AG04449 (cell line): ENCODE measurements at places on chromosomes 16 and 17.

- DNase-seq: no peak
Measured at GRCh38 chr16:78443542-78444364, 344.3 kb downstream of the WWOX start.

DNA sequence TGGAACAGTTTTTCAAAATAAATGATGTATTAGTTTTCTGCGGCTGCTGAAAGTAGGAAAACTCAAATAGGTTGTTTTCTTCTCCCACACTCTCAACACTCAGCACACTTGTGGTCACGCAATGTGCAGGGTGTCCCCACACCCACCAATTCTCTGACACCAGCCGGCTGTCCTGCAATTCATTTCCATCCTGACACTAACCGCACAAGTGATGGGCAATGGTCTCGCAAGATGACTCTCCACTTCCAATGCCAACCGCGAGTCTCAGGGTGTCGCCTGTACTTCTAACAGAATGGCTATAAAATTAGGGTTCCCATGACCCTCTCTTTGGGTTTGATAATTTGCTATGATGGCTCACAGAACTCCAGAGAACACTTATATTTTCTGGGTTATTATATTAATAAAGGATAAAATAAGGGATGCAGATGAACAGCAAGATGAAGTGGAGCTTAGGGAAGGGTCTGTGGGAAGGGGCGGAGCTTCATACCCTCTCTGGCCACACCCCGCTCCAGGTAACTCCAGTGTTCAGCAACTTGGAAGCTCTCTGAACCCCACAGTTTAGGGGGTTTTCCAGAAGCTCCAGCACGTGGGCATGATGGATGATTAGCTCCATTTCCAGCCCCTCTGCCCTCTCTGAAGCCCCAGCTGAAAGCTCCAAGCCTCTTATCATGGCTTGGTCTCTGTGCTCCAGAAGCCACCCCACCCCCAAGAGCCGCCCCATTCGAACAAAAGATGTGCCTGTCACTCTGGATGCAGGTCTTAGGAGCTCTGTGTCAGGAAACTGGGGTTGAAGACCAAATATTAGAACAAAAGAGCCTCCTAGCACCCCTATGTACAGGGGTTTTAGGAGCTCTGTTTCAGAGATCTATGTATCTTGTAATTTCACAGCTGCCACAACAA lies 19.8 kb downstream of the TAF1C start:
- no peak for DNase-seq

GRCh38 chr17:28553000-28553505 lies 629 bp upstream of the UNC119 start:
- DNase-seq: no peak

- peak; percentile 80 for DNase-seq
Measured at GRCh38 chr17:72421128-72422092, 300.6 kb downstream of the SOX9 start.

DNA sequence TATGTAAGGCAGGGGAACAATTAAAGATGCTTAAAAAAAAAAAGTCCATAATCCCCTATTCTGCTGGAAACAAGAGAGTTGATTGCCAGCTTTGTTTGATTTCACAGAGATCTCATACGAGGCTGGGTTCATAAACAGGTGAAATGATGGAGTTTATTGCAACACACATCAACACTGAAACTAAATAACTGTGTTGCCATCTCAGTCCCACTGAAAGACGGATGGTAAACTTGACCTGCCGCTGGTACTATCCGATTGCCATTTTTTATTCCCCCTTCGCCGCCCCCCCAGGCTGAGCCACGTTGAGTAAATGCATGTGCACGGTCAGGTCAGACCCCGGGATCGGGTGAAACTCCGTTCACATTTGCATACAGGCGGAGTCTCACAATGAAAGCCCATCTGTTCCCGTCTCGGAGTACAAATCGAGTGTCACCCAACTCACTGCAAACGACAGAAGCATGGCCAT lies 119.2 kb downstream of the SKAP1 start:
- DNase-seq: no peak

DNA sequence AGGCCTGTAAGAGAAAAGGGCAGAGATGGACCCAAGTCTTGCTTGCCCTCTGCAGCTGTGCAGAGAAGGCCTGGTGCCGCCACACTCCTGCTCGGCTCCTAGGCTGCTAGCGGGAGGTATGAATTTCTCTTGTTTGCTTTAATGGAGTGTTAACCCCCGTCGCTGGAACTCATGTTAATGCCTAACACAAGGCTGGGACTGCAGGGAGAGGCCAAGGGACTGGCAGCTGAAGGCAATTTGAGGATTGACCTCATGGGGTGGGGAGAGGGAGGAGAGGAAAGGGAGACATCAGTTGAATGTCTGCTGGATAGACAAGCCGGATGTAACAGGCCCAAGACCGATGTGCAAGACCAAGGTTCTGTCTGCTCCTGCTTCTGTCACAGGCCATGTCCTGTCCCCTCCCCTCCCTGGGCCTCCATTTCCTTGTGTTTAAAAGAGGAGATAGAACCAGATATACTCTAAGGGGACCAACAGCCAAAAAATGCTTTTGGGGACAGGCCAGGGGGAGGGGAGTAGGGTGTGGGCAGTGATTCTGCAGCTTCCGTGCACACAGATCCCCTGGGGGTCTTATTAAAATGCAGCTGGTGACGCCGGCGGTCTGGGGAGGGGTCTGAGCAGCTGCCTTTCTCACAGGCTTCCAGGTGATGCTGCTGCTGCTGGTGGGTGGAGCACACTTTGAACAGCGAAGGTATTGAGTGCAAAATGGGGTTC lies 46.7 kb upstream of the TBX2 start:
- no peak for DNase-seq

DNA sequence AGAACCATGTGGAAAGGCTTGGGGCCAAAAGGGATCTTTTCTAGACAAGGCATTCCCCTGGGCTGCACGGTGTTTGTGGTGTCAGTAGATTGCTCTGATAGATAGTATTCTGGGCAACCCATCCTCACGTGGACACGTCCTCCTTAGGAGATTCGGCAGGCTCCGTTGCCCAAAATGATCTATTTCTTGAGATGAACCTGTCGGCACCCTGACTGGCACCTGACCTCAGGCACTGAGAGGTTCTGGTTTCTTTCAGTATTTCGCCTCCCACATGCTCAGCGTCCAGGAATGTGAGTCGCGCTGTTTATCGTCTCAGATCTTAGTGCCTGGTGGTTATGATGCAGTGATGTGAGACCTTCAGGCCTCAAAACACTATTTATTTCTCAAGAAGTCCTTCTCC lies 89.7 kb downstream of the MARCHF10 start:
- no peak for DNase-seq

- DNase-seq: no peak
Measured at GRCh38 chr17:56289321-56289720, 136.0 kb downstream of the ANKFN1 start.

DNA sequence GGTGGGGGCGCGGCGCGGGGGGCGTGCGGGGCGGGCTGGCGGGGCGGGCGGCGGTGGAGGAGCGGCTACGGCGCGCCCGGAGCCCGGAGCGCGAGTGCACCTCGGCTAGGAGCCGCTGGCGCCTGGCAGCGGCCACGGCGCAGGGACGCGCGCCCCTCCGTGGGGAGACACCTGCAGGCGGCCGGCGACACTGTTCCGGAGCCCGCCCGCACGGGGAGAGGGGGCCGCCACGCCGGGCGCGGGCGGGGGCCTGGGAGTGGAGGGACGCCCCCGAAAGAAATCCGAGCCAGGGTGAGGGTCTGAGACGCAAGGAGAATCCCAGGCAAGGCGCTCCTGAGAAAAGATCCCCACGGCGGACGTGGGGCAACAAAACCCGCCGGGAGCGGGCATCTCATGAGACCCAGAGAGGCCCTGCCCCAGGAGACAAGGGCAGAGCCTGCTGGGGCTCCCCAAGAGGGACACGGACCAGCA lies at the start of gene GSG1L:
Gene GSG1L, minus strand, starts transcription at position 124 of the 471 bp plus-strand sequence. CDS start 290 bp downstream, outside the sequence.
- DNase-seq: no peak

DNA sequence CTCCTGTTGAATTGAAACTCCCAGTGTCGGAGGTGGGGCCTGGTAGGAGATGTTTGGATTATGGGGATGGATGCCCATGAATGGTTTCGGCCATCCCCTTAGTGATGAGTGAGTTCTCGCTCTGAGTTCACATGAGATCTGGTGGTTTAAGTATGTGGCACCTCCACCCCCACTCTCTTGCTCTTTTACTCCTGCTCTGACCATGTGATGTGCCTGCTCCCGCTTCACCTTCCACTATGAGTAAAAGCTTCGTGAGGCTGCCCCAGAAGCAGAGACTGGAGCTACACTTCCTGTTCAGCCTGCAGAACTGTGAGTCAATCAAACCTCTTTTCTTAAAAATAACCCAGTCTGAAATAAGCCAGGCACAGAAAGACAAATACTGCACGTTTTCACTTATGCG lies 512.4 kb downstream of the HS3ST4 start:
- no peak for DNase-seq

DNA sequence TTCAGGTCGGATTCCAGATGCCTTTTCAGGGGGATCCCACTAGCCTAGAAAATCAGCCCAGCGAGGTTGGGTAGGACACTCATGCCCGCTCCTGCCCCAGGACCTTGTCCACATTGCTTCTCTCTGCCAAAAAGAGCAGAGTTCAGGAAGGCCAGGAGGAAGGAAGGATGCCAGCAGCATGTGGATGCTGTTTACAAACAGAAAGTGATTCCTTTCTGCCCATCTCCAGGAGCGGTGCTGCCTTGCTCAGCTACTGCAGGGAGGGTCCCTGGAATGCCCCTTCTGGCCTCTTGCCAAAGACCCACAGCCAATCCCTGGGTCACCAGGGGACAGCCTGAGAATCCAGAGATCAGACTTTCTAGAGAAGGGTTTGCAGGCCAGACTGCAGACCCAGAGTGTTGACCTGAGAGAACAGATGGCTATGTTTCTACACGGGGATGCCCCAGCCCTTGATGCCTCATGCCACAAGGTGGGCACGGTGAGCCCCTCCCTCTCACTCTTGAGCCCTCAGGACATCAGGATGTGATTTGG lies 32.3 kb upstream of the EMP2 start:
- no peak for DNase-seq

DNA sequence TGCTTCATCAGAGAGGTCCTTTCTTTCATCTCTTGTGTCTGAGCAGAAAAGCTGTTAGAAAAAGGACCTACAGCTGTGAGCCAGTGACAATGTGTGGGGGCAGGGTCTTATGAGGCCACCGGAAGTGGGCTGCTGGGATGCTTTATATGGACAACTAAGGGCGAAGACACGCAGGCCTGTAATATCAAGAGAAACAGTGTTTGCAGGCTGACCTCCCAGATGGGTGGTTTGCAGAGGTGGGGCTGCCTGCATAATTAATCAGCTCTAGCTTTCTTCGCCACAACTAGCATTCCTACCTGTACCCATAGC lies 30.4 kb upstream of the SALL1 start:
- no peak for DNase-seq

- no peak for DNase-seq
Measured at GRCh38 chr17:81994593-81995462, 17.4 kb downstream of the ASPSCR1 start.

GRCh38 chr17:13374203-13375143 lies 227.3 kb downstream of the HS3ST3A1 start:
- no peak for DNase-seq

- no peak for DNase-seq
Measured at GRCh38 chr17:62617894-62618472, 9.5 kb upstream of the MRC2 start.

DNA sequence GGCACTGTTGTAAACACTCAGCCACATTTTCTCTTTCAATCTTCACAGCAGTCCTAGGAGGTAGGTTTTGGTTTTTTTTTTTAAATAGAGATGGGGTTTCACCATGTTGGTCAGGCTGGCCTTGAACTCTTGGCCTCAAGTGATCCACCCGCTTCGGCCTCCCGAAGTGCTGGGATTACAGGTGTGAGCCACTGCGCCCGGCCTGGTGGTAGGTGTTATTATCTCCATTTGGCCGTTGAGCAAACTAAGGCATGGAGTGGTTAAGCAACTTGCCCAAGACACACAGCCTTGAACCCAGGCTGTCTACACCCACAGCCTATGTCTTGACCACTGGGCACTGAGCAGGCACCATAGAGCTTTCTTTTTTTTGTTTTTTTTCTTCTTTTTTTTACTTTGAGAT lies 8.6 kb downstream of the SGCA start:
- DNase-seq: no peak

- DNase-seq: no peak
Measured at GRCh38 chr17:79789943-79790804, 6.7 kb downstream of the CBX8 start.

GRCh38 chr16:48533931-48534330 lies 76.0 kb downstream of the N4BP1 start:
- DNase-seq: no peak

GRCh38 chr17:74442670-74443515 lies 11.0 kb downstream of the GPRC5C start:
- DNase-seq: no peak
